Gastroesophageal sphincter (tissue), 4 donors: ENCODE measurements at places on chromosomes 2 and 18.

DNA sequence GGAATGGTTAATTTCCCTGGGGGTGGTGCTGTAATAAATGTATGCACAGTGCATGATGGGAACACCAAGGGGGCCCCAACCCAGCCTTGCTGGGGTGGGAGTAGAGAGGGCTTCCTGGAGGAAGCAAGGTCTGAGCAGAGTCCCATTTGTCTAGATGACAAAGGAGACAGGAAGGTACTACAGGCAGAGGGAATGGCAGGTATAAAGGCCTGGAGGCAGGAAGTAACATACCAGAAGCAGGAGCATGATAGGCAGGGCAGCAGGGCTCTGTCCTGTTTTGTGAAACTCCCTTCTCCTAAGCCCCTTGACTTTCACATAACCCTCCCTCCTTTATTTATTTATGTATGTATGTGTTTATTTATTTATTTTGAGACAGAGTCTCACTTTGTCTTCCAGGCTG lies 3.9 kb downstream of the GMPPA start:
- no peak for ATAC-seq

DNA sequence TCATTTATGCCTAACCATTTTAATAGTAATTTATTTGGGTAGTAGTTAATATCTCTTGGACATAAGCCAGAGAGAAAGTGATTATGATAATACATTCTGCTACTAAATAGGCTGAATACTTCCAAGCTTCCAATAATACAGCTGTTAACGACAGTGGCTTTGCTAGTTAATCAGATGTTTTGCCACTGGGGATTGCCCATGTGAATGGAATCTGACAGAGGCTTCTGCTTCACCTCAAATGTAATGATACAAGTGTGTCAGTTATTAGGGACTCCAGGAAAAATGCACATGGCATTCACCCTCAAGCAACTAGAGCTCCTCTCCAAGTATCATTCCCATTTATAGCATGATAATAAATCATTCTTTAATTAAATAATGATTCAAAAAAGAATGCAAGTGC lies 185.0 kb upstream of the TMEFF2 start:
- ATAC-seq, result no peak

- no peak for ATAC-seq
These were observed 22.3 kb upstream of the GPR17 start for GRCh38 chr2:127623388-127624319.

GRCh38 chr2:7594211-7594610 lies 677.0 kb downstream of the RNF144A start:
- ATAC-seq, result no peak

DNA sequence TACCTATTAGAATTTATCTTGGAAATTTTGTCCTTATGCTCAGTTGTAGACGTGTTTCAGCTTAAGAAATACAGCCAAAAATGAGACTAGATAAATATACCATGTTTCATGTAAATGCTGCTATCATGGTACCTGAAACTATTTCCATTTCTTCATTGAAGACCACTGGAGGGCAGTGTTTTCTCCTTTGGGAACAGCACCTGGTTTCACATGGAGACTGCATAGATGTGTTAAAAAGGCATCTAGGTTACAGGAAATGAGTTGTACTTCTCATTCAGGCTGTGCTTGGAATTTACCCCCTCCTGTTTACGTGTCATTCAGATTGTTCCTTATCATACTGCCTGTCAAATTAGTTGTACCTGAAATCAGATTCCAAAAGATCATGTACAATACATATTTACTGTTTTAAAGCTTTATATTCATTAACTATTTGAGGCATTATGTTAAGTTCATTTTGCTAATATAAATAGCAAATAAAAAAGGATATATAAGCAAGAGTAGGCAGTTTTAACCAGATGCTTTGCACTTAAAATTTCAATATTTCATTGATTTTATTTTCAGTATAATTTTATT lies 57.3 kb upstream of the PSMD14 start:
- ATAC-seq, result no peak

DNA sequence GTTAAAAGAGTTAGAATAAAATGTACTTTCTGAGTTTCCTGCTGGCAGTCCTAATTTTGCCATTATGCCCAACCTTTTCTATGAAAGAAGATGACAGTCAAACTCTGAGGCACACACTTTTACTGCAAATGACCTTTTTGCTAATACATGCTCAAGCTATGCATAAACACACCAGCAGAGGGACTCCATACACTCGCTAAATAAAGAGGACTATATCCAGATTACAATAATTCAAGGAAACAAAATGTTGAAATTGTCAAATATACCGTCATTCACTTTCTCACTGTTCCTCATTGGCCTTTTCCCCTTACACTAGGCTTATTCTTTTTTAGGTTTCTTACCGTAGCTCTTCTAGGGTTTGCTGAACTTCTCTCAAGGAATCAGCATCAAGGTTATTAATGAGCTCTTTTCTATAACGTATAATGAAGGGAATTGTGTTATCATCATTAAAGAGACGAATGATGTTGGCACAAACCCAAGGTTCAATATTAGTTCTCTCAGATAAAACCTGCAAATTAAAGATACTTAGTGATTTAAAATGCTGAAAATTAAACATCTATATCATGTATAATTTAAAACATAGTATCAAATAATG lies 25.7 kb downstream of the SRBD1 start:
- ATAC-seq, result peak; percentile 66

DNA sequence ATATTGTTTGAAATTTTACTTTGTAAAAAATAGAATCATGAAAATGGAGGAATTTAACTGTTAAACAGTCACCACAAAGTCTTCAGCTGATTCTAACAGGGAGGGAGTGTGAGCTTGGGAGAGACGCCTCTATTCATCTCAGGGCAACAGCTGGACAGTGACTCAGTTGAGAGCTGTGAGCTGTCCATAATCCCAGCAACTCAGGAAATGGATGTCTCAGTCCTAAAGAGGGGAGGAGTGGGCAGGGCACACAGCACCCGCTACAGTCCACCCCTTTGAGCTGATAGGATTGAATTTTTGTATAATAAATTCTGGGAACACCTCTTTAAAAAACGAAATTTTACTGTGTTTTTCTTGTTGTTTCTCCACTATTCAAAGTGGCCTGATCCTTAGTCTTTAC lies 255.1 kb upstream of the THUMPD2 start:
- no peak for ATAC-seq
